ENCODE measurements at places on chromosomes 1 and 21. TPM values are rescaled to one million over a fixed set of nuclear protein-coding genes. Genes with fewer than 3 reads are reported as not detected.

DNA sequence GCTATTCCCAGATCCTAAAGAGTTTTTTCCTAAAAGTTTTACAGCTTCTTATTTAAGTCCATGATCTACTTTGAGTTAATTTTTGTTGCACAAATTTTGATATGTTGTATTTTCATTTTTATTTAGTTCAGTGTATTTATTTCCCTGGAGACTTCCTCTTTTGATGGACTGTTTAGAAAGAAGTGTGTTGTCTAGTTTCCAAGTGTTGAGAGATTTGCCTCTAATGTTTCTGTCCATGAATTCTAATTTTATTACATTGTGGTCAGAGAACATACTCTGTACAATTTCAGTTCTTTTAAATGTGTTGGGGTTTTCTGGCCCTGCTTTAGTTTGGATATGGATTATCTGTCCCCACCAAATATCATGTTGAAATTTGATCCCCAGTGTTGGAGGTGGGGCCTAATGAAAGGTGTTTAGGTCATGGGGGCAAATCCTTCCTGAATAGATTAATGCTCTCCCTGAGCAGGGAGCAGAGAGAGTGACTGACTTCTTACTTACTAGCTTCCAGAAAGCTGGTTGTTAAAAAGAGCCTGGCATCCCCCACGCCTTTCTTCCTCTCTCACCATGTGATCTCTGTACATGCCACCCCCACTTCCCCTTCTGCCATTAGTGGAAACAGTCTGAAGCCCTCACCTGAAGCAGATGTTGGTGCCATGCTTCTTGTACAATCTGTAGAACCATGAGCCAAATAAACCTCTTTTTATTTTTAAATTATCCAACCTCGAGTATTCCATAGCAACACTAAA, 4.6 kb downstream of the CHD1L start:
- no peak for DNase-seq

GRCh38 chr1:59543211-59543668, 246.3 kb downstream of the FGGY start:
- DNase-seq, result no peak

DNA sequence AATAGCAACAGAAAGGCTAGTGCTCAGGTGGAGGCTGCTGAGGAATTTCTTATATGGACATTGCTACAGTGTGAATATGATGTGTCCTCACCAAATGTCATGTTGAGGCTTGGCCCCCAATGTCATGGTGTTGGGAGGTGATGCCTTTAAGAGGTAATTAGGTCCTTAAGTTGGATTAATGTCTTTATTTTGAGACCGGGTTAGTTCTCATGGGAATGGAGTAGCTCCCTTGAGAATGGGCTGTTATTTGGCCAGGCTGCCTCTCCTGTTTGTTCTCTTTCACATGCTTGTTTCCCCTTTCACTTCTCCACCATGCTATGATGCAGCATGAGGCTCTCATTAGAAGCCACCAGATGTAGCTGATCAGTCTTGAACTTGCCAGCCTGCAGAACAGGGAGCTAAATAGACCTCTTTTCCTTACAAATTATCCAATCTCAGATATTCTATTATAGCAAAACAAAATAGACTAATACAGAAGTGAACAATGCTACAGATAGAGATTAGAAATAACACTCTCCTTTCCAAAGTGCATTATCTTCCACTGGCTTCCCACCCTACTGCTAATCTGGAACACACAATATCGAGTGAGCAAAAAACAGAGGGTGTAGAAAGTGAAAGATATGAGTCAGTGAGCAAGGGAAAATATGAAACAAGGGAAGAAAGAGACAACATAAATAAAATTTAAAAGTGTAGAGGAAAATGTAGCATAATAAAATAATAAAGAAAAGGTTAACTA, 160.2 kb downstream of the NTMT2 start:
- no peak for DNase-seq

- no peak for DNase-seq
These were observed 34.3 kb downstream of the PCNX2 start for GRCh38 chr1:233261206-233261605.

GRCh38 chr21:31052489-31053142, 14.3 kb upstream of the KRTAP19-8 start:
- DNase-seq, result no peak

GRCh38 chr1:116503546-116504307, 67.1 kb downstream of the CD58 start:
- no peak for DNase-seq

DNA sequence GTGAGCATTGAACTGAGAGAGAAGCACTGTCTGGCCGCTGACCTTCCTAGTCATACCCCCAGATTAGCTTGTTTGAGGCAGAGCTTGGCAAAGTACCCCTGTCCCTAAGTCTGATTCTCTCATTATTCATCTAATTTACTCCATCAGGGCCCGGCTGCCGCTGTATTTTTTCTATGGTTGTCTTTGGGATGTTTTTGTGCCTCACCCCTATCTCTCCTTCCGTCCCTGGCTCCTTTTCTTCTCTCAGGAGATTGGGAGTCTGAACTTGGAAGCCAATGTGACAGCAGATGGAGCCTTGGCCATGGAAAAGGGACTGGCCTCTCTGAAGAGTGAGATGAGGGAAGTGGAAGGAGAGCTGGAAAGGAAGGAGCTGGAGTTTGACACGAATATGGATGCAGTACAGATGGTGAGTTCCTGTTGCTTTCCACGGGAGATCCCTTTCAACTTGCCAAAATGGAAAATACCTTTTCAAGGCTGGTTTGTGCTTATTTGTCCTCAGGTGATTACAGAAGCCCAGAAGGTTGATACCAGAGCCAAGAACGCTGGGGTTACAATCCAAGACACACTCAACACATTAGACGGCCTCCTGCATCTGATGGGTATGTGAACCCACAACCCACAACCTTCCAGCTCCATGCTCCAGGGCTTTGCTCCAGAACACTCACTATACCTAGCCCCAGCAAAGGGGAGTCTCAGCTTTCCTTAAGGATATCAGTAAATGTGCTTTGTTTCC, 53.9 kb downstream of the LAMC2 start:
- peak; percentile 71 for DNase-seq

DNA sequence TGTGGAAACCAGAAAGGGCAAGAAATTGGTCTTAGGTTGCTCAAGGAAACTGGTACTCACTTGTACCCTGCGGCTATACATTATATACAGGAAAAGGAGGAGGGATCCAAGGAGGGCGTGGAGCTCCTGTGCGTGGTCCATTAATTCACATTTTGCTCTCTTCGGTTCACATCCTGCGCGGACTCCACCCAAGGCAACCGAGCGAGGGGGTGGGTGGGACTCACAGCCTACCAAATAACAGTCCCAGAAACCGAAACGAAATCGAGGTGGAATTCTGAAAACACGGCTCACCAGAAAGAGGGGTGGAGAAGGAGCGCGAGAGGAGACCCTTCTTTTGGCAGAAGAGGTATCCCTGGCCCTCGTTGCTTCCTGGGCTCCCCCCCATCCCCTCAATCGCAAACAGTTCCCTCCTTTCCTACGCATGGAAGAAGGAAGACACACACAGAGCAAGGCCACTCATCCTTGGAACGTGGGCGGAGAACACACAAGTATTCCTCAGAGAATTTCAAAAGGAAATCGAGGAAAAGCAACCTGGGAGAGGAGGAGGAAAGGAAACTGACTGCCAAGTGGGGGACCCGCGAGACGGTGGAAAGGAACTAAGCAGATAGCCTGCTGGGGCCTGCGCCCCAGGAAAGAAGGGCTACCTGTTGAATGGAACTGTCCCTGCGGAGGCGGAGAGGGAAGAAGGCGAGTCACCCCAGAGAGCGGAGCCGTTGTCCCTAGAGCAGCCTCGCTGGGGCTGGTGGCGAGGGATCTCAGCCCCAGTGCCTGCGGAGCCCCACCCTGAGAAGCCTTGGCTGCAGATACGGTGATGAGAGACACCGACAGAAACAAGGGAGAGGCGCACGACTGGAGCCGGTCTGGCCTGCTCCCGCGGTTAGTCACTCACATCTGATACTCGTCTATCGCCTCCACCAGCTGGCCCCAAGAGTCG, 705 bp downstream of the AIDA start:
- peak; percentile 72 for DNase-seq

GRCh38 chr21:18960306-18960705, 556.7 kb upstream of the TMPRSS15 start:
- no peak for DNase-seq

- DNase-seq, result no peak
These were observed 235.9 kb downstream of the FAM72C start for GRCh38 chr1:143735764-143736461.

- DNase-seq, result no peak
These were observed 51.8 kb downstream of the SLAMF6 start for GRCh38 chr1:160471253-160471652.

- DNase-seq, result no peak
These were observed 370.1 kb upstream of the NR5A2 start for GRCh38 chr1:199657449-199657848.

GRCh38 chr21:41640748-41641509, 125.9 kb downstream of the RIPK4 start:
- DNase-seq, result no peak

DNA sequence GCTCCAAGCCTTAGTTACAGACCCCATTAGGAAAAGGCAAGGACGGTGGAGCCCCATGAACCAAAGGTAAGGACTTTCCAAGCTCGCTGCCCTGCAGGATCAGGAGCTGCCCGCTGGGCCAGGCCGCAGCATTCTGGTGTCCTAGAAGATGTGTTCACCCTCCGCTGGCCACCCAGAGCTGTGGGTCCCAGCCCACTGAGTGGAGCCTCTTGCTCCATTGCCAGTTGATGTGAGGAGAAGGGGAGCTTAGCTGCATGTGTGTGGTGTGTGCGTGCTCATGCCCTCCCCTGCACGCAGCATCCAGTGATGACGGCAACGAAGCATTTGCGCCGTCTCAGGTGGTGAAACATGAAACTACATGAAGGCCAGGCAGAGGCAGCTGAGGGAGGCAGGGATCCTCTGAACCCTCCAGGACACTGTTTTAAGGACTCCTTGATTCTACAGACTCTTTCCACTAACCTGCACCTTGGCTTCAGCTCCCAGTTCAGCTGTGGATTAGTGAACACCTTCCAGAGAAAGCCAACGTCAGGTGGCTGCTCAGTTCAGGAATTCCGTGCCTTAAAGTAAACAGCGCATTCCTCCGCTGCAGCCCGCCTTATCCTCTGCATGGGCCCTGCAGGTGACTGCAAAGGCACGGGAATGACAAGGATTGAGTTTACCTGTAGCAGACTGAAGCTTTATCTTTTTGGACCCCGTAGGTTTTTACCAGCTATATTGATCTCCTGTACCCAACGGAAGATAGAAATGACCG, 48.7 kb downstream of the SMYD2 start:
- DNase-seq, result no peak

DNA sequence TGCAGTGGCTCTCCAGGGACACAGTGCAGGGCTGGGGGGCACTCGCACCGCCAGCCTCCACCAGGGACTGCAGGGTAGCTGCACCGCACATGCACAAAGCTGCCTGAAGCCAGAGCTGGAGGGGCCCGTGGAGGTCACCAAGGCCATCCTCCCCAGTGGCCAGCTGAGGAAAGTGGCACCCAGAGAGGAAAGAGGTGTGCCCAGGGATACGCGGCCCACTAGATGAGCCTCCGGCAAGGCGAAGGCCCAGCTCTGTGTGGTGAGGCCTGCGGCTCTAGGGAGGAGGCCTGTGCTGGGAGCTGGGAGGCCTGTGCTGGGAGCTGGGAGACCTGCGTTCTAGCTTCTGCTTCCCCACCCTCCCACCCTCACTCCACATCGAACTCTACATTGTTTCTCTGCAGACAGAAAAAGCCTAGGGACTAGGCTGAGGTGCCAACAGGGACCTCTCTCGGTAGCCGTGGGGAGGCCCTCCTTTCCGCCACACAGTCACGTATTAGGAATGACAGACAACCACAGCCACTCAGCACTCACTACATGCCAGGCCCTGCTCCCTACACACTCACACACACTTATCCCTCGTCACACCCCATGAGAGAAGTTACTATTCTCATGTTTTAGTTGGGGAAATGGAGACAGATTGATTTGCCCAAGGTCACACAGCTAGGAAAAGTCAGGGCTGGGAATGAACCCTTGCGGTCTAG, 921 bp upstream of the ASCL5 start:
- no peak for DNase-seq

- DNase-seq, result no peak
These were observed 8.9 kb upstream of the RNF187 start for GRCh38 chr1:228478326-228478725.

TRIM58 gene
- 2.5 TPM for total RNA-seq

PTGFR gene
- total RNA-seq, result 27.3 TPM

SOD1 gene
- 106 TPM for total RNA-seq

ODF2L gene
- total RNA-seq, result 48.7 TPM

CSMD2 gene
- 2.1 TPM for total RNA-seq

PCP4 gene
- 1.5 TPM for total RNA-seq

PBXIP1 gene
- total RNA-seq, result 222 TPM

FAM72C gene
- 0.51 TPM for total RNA-seq

YBEY gene
- total RNA-seq, result 10.9 TPM

Measured in tongue (tissue), 3 donors.